ENCODE measurements at places on chromosomes 1 and 21.

DNA sequence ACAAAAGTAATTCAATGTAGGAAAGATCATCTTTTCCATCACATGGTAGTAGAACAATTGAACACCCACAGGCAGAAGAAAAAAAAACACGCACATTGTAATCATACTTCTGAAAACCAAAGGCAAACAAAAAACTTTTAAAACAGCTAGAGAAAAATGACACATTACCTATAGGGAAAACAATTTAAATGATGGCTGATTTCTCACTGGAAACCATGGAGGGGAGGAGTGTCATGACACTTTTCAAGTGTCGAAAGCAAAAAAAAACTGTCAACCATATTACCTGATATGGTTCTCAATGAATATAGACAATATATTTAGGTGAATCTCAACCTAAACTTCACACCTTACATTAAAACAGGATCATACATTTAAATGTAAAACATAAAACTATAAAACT lies 776 bp upstream of the SLAMF7 start:
- no peak for DNase-seq

GRCh38 chr21:46065914-46066551 lies 31.9 kb upstream of the COL6A2 start:
- peak; percentile 57 for DNase-seq

GRCh38 chr1:69993810-69994209 lies 211.6 kb downstream of the LRRC40 start:
- no peak for DNase-seq

DNA sequence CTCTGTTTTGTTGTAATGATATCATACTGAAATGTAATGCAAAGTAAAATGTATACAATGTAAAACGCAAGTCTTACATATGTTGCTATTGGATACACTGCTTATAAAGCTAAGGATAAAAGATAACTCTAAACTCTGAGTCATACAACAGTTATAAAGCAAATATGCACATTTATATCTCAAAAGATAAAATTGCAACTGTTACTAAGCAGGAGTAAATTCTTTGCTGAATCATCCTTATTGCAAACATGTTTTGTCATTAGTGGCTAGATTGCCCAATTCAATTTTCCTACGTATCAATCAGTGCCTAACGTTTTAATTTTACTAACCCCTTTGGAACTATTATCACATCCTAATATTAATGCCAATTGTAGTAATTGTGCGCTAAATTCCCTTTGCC lies 762.9 kb downstream of the LTN1 start:
- DNase-seq, result peak; percentile 85

GRCh38 chr1:91603409-91603808 lies 102.8 kb downstream of the CDC7 start:
- no peak for DNase-seq

GRCh38 chr1:69551476-69552324 lies 16.0 kb upstream of the LRRC7 start:
- DNase-seq, result no peak

- peak; percentile 48 for DNase-seq
Measured at GRCh38 chr1:170670802-170671628, 7.1 kb downstream of the PRRX1 start.

DNA sequence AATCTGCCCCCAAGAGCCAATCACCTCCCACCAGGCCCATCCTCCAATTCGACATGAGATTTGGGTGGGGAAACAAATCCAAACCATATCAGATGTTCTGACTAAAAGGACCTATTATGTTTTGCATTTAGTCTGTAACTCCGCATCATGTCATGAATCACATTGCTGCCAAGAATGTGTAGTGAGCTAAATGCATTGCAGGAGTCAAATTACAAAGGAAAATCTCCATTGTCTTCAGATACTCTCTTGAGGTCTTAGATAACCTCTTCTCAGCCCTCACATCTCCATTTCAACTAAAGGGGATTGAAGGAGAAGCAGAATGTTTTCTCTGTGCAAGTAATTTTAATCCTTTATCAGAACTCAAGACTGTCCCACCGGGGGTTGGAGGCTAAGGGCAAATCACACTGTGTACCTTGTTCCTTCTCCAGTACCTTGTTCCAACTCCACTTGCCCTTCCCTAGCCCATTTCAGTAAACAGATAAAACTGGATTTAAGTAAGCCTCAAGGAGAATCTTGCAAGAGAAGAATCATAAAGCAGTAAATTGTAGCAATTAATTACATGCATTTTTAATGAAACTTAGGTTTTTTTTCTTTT lies 34.1 kb downstream of the EXTL2 start:
- no peak for DNase-seq

DNA sequence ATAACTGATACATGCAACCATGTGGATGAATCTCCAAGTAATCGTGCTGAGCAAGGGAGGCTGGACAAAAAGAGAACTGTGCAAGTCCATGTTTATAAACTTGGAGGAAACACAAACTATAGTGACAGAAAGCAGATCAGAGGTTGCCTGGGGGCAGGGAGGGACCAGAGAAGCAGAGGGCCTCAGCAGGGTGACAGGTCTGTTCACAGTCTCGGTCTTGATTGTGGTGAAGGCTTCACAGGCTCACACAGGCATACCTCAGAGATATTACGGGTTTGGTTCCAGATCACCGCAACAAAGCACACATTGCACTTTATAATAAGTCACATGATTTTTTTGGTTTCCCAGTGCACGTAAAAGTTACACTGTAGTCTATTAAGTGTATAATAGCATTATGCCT lies 28.5 kb downstream of the ACOT7 start:
- no peak for DNase-seq

GRCh38 chr1:76176000-76176399 lies 101.5 kb downstream of the ST6GALNAC3 start:
- DNase-seq, result no peak

- DNase-seq, result no peak
Measured at GRCh38 chr1:102733491-102734236, 374.7 kb downstream of the COL11A1 start.

DNA sequence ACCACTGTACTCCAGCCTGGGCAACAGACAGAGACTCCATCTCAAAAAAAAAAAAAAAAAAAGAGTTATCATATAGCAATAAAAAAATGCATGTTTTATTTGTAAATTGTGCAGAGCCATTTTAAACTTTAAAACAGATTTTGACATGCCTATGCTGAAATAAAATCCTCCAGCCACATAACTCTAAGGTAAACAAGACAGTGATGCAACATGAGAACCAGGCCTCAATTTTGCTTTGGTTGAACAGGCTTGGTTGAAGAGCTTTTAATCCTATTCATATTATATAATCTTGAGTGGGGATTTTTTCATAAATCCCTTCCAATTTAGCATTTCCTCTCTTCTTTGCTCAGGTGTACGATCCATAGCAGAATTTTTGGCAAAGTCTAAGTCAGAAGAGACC lies 26.1 kb downstream of the ARMH1 start:
- no peak for DNase-seq

DNA sequence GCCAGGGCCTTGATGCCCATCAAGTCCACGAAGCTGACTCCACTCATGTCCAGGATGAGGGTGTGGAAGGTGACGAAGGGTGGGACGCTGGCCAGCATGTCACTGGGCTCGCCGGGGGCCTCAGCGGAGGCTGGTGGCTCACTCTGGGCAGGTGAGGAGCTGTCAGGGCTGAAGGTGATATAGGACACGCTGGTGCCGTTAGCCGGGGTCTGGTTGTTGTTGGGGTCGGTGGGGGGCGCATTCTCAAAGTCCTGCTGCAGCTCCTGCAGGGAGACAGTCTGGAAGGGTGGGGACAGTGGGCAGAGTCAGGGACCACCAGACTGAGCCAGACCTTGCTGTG lies 21.7 kb downstream of the SLC26A9 start:
- no peak for DNase-seq

DNA sequence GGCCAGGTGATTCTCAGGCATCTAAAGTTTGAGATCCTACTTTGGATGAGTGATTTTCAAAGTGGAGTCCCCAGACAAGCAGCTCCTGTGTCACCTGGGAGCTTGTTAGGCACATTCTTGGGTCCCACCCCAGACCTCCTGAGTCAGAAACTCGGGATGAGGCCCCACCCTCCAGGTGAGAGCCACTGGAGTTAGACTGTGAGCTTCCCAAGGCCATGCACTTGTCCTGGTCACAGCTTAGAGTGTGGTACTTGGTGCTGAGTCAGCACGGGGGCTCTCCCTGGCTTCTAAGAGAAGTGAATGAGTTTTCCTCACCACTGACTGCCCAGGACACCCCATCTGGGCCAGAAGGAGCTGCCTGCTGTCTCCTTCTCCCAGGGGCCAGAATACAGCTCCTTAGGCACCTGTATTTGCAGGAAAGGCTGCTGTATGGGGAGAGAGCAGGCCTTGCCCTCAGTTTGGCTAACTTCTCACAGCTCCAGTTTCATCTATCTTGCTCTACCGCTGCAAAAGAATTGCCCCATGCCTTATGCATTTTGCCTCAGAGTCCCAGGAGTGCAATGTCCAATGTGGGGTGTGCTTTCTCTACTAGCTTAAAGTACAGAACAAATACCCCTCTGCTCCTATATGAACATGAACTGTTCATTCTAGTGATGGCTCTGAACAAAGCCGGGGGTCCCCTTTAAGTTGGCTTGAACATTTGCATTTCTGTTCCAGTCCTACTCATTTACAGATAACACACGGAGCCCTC lies 98.1 kb downstream of the PSMG1 start:
- no peak for DNase-seq

- no peak for DNase-seq
Measured at GRCh38 chr1:229848752-229849677, 218.0 kb upstream of the GALNT2 start.

GRCh38 chr21:35475762-35476161 lies 426.7 kb upstream of the RUNX1 start:
- peak; percentile 33 for DNase-seq

GRCh38 chr1:227218870-227219573 lies 99.3 kb downstream of the CDC42BPA start:
- no peak for DNase-seq

DNA sequence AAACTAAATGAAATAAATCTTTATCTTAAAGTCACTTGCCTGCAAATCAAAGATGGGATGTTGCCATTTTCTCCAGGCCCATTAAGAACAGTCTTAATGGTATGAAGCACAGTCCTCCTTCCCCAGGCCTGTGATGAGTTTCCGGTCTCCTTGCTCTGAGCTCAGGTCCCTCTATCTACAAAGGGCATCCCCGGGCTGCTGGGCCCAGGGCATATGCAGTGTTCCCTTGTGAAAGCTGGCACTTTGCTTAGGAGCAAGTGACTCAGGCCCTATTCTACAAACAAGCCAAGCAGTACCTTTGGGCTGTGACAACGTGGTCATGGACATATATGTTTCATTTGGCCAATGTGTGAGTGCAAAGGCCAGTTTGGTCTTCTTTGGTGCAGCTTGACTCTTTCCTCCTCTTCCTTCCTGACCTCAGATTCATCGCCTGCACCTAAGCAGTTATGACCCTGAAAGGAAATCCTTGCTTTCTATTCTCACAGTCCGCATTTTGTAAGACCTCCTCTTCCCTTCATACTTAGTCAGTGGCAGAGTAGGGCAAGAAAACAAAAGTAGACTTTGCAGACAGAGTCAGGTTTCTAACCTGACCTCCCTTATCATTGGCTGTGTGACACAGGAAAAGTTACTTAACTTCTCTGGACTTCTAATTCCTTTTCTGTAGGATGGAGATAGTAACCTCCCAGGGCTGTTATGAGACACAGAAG lies 109.5 kb downstream of the ERG start:
- DNase-seq, result no peak

GRCh38 chr1:172724765-172725613 lies 66.1 kb downstream of the FASLG start:
- no peak for DNase-seq

- DNase-seq, result no peak
Measured at GRCh38 chr1:45394342-45394741, 54.1 kb upstream of the MUTYH start.

DNA sequence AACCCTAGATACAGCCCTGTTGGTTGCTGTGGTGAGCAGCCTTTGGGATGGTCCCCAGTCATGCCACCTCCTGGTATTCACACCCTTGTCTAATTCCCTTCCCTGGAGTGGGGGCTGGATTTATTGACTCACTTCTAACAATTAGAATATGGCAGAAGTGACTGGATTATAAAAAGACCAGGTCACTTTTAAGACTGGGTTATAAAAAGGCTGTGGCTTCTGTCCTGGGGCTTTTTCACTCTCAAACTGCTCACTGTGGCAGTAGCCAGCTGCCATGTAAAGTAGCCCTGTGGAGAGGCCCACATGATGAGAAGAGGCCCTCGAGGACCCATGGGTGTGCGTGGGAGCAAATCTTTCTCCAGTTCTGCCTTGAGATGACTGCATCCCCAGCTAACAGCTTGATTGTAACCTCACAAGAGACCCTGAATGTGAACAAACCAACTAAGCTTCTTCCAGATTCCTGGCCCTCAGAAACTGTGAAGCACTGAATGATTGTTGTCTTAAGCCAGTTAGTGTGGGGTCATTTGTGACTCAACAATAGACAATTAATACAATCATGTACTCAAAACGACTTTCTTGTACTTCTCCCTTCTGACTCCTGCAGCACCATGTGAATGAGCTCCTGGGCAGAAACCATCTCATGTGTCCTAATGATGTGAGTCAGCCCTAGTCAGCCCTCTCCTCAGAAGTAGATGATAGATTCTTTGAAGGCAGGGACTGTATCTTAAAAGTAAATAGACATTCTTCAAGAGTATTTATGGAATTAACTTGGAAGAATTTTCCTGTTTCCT lies 234.9 kb downstream of the TNR start:
- no peak for DNase-seq

GRCh38 chr1:188128761-188129160 lies 1300.0 kb downstream of the PLA2G4A start:
- DNase-seq, result no peak

- DNase-seq, result peak; percentile 17
Measured at GRCh38 chr1:93079685-93080141, 630 bp downstream of the MTF2 start.

DNA sequence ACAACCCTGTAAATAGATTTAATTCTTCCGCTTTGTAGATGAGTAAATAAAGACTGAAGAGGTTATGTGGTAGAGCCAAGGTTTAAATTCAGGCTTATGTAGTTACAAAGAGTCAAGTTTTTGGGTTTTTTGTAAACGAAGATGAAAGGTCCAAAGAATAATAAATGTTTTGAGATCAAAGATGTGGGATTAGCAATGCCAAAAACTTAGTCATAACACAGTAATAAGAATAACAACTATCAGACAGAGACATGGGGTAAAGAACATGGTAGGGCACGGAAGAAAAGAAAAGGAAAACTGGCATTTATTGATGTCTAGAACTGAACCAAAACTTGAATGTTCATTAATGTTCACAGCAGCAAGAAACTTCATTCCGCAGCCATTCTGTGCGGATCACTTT lies 42.9 kb downstream of the EXTL2 start:
- DNase-seq, result no peak

DNA sequence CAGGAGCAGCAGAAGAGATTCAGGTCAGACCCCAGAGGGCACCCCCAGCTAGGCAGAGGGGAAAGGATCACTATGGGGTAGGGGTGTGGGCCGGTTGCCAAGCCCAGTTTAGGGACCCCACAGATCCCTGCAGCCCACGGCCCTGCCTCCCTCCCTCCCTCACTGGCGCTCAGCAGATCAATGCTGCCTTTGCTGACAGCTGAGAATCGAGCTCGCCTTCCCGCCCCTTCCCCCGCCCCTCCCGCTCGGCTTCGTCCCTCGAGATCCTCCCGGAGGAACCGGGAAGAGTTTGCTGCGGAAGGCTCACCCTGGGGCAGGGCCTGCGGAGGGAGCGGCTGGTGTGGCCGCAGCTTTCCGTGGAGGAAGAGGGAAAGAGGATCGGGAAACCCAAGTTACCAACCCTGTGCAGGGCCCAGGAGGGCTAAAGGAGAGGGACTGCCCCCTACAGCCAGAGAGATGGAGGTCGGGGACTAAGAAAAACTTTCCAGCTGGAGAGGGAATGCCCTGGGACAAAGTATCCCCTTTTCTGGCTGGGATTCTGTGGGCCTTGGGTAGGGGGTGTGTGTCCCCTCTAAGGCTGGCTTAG lies 1.1 kb upstream of the KCNQ4 start:
- DNase-seq, result no peak
